ENCODE measurements at places on chromosomes 11 and 22.

DNA sequence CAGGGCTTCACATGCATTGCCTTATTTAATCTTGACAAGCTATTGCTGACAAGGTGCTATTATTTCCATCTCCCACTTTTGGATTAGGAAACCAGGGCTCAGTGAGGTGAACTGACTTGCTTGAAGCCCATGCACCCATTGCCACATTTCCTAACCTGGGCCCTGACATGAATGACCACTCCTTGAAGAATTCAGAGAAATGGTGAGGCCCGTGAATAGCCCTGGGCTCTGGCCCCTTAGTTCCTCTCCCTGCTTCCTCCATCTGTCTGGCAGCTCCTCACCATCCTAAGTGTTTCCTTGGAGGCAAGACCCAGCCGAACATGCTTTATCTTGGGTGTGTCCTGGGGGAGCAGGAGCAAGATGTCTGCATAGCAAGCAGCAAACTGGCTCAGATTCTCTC is 56.1 kb upstream of the NECTIN1 start:
- no peak for DNase-seq

DNA sequence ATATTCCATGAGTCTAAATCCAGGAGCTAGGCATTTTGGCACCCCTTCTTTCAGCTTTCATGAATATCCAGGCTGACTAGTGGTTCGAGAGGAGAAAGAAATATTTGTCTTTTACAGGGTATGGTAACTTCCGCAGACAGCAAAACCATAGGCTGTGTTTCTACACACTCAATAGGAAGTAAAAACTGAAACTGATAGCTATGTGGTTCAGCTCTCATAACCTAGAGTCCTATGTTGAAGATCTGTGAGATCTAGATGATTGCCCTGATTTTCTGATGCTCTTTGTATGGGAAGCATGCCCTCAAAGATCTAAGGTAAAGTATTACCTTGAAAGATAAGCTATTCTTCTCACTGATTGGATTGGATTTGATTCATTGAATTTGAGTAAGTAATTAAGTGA is 118.3 kb downstream of the CD44 start:
- DNase-seq: no peak

DNA sequence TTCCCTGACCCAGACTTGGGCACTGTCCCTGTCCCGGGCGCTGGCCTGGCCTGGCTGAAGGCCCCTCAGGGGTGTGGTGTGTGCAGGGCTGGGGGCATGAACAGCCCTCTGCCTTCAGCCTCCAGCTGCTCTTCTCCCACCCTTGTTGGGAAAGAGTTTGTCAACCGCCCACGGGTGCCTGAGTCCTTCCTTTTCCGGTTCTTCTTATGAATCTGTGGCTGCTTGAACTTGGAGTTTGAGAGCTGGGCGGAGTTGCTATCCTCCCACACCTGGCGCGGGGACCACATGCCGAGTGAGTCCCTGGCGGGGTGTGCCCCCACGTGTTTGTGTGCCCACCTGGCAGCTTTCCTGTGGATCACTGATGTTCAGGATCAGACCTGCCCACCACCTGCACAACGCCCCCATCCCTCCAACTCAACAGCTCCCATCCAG is 13.4 kb downstream of the NFAM1 start:
- DNase-seq: no peak

GRCh38 chr22:17314487-17314886 is 54.8 kb upstream of the CECR2 start:
- no peak for DNase-seq

- DNase-seq: no peak
Observed at GRCh38 chr11:22903782-22904181, 43.5 kb upstream of the CCDC179 start.

GRCh38 chr22:35454416-35455054 is 54.6 kb downstream of the MCM5 start:
- no peak for DNase-seq

DNA sequence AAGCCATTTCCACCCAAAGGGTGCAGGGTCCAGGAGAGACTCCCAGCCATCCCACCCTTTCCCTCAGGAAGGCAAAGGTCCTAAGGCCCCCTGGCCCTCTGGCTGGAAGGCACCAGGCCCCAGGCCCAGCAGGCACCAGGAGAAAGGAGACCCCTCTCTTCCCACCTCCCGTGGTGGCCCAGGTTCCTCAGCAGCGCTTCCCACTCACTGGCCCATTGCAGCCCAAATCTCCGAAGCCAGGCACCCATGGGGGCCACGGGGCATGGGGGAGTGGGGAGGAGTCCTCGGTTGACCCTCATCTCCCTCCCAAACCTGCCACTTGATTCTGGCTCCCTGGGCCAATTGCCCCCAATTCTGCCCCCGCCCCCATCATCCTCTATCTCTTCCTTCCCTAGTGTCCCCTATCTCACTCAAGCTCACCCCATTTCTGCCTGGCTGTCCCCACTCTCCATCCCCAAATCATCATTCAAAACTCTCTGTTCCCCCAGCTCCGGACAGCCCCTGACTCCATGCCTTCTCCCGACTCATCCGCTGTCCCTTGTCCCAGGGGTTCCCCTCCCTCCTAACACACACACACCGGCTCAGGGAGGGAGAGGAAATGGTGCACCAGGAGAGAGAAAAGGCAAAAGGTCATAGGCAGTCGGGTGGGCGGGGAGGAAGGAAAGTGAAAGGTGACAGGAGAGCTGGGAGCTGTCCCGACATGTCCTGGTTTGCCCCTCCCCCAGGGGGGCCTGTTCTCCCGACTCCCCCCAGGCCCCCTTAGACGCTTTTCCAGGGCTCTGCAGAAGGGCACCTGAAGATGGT is 1.2 kb downstream of the LIF start:
- DNase-seq: no peak

DNA sequence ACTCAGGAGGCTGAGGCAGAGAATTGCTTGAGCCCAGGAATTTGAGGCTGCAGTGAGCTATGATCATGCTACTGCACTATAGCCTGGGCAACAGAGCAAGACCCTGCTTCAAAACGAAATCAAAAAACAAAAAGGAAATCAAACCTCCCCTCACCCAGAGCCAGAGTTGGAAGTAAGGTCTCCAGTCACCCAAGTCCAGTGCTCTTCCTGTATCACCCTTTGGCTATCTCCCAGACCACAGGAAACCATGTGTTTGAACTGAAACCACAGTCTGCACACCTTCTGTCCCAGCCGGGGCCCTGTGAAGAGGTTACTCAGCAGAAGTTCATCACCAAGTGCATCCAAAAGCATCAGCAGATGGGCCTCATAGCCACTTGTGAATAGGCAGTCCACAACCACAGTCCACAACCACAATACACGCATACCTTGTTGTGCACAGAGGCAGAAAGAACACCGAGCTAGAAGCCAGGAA is 4.6 kb downstream of the MYH9 start:
- DNase-seq: peak; percentile 68

DNA sequence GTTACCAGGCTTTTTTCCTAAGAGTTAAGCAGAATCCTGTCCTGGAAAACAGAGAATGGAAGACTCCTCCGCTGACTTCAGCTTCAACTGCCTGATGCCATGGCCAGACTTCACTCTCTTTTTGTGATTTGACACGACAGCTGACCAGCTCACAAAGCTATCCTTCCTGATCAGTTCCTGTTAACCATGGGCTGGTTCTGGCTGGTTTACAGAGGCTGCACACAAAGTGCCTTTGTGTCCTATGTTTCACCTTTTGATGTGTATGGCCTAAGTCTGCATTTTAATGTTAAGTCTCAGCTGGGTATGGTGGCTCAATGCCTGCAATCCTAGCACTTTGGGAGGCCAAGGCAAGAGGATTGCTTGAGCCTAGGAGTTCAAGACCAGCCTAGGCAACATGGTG is 11.1 kb downstream of the FOLR3 start:
- no peak for DNase-seq

GRCh38 chr11:14642873-14643696 is 519 bp upstream of the PDE3B start:
- DNase-seq: no peak
